Activated T-cell treated with anti-CD3 and anti-CD28 coated beads, Interleukin-2, amount 50 U/mL, for 1 hour (primary cell): ENCODE measurements at places on chromosomes 7 and 10.

DNA sequence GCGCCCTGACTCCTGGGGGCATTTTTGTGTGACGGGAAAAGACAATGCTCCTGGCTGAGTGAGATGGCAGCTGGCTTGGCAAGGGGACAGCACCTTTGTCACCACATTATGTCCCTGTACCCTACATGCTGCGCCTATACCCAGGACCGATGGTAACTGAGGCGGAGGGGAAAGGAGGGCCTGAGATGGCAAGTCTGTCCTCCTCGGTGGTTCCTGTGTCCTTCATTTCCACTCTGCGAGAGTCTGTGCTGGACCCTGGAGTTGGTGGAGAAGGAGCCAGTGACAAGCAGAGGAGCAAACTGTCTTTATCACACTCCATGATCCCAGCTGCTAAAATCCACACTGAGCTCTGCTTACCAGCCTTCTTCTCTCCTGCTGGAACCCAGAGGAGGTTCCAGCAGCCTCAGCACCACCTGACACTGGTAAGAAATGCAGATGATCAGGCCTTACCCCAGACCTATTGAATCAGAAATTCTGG, at the start of gene ARMS2:
TSS of gene ARMS2 (plus strand) at position 51 of the 478 bp plus-strand sequence. CDS start at position 126, 75 bp downstream.
- DNase-seq: no peak

DNA sequence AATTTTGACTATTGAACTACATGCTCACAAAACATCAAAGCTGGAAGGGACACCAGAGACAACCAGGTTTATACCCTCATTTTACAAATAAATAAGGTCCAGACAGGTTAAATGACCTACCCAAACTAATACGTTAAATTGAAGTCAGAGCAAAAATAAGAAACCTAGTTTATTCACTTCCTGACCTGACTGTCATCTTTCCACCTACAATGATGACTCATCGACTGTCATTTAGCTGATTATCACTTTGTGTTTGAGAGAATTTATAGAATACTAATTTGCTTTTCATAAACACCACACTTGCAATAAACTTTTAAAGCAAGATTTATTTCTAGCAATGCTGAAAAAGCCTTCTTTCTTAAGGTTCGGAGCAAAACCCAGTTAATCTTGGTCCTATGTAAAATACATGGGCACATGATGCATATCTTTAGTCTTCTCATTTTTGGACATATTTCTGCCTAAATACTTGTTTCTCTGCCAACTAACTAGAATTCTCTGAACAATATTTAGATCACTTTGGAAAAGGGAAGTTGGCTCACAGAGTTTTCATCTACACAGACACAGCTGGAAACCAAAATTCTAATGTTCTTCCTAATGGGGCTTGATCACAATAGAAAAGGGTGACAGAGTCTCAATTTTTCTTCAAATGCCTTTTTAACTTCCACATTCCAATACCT, 16.7 kb upstream of the LRRN3 start:
- no peak for DNase-seq

DNA sequence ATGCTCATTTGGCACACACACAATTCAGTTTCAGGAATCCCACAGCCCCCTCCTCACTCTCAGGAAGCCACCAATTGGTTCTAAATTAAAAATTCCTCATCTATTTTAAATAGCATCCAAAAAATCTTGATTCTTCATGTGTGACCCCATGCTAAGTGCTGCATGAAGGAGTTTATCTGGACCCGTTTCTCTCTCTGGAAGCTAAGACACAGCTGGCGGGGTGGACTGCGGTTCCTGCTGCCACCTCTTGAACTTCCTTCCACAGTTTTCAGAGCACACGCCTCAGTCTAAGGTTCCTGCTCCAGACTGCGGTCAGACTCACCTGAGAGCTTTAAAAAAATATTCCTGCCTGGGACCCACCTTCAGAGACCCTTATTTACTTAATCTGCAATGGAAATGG, 34.5 kb downstream of the LYZL1 start:
- DNase-seq: no peak

- no peak for DNase-seq
Observed at GRCh38 chr10:69275444-69275843, 2.9 kb upstream of the HK1 start.

GRCh38 chr7:136290351-136290750, 313.2 kb upstream of the MTPN start:
- no peak for DNase-seq

DNA sequence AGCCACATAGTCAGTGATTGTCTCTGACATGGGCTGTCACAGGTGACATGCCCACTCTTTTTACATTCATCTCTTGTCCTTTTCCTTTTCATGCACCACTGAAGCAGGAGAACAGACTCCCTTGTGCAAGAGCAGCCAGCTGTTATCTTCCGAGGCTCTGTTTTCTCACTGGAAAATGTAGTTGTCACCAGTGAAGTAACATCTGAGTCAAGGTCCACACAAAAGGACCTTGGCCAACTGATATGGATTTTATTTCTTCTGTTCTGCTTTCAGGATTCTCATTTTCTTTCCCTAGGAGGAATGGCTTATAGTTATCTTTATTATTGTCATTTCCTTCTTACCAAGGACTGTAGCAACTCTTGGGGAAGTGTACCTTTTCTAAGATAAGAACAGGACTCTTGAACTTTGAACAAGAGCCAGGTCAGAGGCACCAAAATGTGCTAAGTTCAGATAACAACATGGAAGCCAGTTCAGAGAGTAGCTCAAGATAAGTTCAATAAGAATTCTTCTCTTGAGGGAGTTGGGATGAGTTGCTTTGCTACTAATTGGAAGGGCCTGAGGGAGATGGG, 22.7 kb downstream of the AVPI1 start:
- DNase-seq: no peak

DNA sequence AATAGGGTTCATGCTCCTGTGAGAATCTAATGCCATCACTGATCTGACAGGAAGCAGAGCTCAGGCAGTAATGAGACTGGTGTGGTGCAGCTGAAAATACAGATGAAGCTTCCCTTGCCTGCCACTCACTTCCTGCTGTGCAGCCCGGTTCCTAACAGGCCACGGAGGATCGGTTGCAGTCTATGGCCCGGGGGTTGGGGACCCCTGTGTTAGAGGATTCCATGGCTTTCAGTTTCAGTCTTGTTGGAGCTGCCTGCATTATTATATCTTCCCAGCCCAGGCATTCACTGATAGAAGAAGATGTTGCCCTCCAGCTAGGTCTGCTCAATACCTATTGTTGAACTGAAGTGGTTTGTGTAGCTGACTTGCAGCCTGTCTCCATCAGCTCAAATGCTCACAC, 1298.8 kb downstream of the TYW1 start:
- DNase-seq: no peak
